ENCODE measurements at places on chromosomes 16 and 17.
A peak's percentile ranks its signal among the peaks of the same experiment; 100 is the strongest.

DNA sequence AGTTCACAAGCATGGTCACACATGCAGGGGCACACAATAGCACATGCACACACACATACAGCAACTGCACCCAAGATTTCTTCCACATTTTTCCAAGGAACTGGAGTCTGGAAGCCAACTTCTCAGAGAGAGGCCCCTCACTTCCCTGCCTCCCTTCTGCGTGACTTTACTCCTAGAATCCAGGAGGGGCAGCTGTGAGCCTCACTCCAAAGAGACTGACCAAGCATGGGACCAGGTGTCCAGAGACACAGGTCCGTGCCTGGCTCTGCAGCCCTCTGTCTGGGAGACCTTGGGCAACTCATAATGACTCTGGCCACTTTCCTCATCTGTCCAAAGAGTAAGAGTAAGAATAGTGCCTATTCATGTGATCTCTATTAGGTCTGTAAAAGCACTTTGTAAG lies 104.7 kb upstream of the TMEM132E start:
- no peaks in the 10 kb centered on the region for H3K4me1 ChIP-seq
- no peaks in the 10 kb centered on the region for H3K36me3 ChIP-seq
- peaks cover 1% of the 10 kb centered on the region for H3K27me3 ChIP-seq
- DNase-seq = no peak
- no peak overlapping the region for H3K4me3 ChIP-seq
- H3K27ac ChIP-seq = no peak overlapping the region

DNA sequence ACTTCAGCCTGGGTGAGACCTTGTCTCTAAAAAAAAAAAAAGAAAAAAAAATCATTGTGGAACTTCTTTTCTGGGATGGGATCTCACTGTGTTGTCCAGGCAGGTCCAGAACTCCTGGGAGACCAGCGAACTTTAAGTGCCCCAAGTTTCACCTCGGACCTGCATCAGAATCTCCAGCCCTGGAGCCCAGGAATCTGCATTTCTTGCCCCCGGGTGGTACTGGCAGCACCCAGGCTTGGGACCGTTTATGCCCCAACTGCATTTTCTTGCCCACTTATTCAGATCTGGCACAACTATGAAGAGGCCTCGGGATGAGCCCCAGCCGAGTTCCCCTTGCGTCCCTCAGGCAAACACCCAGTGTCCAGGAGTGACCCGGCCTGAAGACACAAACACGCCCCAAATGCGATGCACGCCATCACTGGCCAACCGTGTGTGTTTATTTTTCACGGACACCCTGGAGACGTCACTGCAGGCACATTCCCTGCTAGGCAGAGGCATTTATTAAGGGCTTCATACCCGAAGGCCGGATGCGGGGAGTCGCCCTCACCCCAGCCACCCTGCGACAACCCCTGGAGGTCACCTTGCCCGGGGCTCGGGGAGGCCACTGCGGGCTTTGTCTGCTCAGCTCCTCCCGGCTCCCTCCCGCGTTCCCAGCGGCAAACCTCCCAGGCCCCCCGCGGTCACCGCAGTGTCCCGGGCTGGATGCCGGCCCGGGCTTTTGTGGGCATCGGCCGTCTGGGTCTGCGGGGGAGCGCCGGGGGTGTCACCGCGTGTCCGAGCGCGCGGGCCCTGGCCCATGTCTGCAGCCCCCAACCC lies 684 bp upstream of the SPIRE2 start:
- DNase-seq = no peak
- peaks cover 16% of the 10 kb centered on the region for H3K27me3 ChIP-seq
- peak overlapping the region; percentile 8 for H3K4me3 ChIP-seq
- no peaks in the 10 kb centered on the region for H3K36me3 ChIP-seq

- H3K27ac ChIP-seq = no peak overlapping the region
- peaks cover 19% of the 10 kb centered on the region for H3K4me1 ChIP-seq
- no peak for DNase-seq
- H3K4me3 ChIP-seq = no peak overlapping the region
- no peaks in the 10 kb centered on the region for H3K36me3 ChIP-seq
These were observed 10.4 kb downstream of the DCUN1D3 start for GRCh38 chr16:20889625-20890275.

DNA sequence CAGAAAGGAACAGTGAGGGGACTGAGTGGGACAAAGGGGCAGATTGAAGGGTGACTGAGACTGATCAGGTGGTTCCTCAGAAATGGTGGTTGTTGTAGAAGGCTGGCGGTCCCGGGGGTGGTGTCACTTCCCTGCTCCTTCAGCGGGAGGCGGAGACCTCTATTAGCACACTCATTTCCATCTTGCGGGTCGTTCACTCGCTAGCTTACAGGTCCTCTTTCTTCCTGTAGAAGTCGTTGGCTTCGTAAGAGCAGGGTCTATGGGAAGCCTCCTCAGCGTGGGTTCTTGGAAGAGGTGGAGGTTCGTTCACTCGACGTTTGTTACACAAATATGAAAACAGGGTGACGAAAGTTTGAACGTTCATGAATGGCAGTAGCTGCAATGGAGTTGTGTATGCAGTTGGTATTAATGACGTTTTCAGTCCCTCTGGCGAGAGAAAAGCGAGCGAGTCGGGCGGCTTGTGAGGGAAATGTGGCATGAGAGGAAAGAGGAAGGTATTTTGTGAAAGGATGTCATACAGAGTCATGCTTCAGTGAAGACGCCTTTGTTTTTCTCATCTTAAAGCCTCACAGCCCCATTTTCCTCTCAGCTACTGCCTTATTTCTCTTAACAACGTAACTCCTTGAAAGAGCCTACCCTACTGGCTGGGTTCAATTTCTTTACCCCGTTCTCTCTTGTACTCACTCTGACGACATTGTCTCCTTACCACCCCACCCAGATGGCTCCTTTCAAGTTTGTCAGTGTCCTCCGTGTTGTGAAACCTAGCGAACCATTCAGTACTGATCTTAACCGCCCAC lies 667 bp downstream of the EFCAB13 start:
- peaks cover 9% of the 10 kb centered on the region for H3K4me1 ChIP-seq
- peak overlapping the region; percentile 100 for H3K4me3 ChIP-seq
- peaks cover 9% of the 10 kb centered on the region for H3K36me3 ChIP-seq
- H3K27ac ChIP-seq = peak overlapping the region; percentile 99

GRCh38 chr16:66524601-66525164 lies 25.2 kb downstream of the TK2 start:
- H3K36me3 ChIP-seq = peaks cover 3% of the 10 kb centered on the region
- peak overlapping the region; percentile 60 for H3K4me3 ChIP-seq
- peak; percentile 27 for DNase-seq
- peaks cover 75% of the 10 kb centered on the region for H3K4me1 ChIP-seq
- peak overlapping the region; percentile 86 for H3K27ac ChIP-seq
